Renal cortical epithelial cell (primary cell): ENCODE measurements at places on chromosomes 1 and 21. TPM values are rescaled to one million over a fixed set of nuclear protein-coding genes. Genes with fewer than 3 reads are reported as not detected.

Gene AMY2A
- not detected in 2 replicates for total RNA-seq

- DNase-seq = no peak
Measured at GRCh38 chr1:15883326-15883725, 35.8 kb downstream of the SPEN start.

DNA sequence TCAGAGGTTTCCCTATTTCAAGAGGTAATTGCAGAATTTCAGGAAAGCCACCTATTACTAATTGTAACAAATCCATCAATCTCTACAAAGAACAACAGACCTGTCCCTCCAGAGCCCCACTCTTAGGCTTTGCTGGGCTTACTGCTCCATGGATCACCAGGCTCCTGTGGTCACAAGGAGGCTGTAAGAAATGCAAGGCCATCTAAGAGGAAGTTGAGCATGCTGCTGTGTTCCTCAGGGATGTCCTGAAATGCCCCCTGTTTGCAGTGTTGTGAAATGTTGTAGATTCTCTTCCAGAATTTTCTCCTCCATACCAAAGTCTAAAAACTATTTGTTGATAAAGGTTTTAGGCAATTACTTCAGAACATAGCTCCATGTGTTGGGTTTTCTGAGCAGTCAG, 24.4 kb upstream of the DUSP23 start:
- peak; percentile 96 for DNase-seq

GRCh38 chr1:119225265-119225664, 84.8 kb upstream of the WARS2 start:
- DNase-seq = no peak

- DNase-seq = peak; percentile 98
Measured at GRCh38 chr1:235910357-235911299, 43.9 kb upstream of the LYST start.

DNA sequence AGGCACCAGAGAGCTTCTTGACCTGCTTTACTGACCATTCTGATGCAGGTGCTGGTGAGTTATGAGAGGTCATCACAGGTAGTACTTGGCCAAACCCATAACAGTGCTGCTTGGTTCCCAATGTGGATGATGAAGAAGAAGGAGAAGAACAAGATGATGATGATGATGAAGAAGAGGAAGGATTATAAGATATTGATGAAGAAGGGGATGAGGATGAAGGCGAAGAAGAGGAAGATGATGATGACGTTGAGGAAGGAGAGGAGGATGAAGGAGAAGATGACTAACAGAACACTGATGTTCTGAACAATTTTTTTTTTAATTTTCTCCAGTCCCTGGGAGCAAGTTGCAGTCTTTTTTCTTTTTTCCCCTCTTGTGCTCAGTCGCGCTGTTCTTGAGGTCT, 23.9 kb upstream of the SLAMF1 start:
- DNase-seq = no peak
